ENCODE measurements at places on chromosomes 4 and X.
A peak's percentile ranks its signal among the peaks of the same experiment; 100 is the strongest.

DNA sequence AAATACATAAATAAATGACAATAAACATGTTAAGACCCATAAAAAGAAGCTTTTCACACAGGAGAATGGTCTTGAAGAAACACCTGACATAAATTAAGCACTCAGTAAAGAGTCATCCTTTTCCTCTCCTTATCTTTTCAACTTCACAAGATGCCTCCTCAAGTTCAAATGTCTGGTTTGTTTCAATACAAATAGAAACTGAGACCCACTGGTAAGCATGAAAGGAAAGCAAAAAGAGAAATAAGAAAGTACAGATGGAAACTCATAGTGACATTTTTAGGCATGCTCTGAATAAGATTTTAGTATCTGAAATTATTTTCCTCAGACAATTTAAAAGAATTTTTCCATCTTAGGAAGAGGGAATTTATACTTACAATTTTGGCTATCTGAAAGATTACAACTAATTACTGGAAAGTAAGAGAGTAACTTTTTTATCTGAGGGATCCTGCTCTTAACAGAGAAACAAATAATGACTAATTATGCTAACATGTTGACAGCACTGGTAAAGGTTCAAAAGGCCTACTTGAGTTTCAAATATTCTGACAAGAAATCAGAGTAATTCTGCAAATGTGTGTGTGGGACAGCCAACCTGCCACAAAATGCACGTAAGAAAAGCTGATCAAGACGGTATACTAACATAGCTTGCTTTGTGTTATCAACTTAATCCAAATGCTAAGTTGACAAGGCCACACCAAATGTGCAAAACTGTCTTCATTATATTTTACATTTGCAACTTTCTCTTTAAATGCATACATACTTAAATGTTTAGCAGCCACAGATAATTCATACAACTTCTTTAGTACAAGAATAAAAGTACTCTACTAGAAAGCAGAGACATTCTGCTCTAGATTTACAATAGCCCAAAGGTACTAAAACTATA is 113.0 kb downstream of the IQCM start:
- no peak for DNase-seq

GRCh38 chr4:40292313-40292759 is 42.8 kb upstream of the CHRNA9 start:
- no peak for DNase-seq

DNA sequence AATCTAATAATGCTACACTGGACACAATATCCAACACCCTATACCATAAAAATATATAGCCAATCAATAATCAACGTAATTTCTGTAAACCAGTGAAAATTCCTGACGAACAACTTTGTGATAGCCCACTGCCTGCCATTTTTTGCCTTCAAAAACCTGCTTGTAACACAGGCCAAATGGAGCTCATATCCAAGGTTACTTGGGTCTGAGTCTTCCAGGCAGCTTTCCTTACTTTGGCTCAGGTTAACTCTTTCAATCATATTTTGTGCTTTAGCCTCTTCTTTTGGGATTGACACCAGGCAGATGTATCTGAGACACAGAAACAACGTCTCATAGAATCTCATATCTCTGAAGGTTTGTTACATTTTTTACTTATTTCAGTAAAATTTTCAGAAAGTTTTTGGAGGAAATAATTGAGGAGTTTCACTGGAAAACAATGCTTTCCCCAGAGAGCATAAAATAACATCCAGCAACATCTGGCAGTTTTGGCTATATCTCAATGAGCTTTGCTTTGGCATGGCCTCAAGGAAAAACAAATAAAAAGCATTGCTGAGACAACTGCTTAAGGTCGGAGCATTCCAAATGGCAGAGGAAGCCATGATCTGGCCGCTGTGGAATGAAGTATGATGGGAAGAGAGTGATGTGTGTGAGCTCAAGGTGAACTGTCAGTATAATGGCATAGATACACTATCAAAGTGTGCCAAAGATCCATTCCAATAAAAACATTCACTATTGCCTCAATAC is 162.9 kb upstream of the SPIN4 start:
- DNase-seq, result no peak

GRCh38 chrX:150197388-150197787 is 165.7 kb upstream of the MAMLD1 start:
- DNase-seq, result no peak

DNA sequence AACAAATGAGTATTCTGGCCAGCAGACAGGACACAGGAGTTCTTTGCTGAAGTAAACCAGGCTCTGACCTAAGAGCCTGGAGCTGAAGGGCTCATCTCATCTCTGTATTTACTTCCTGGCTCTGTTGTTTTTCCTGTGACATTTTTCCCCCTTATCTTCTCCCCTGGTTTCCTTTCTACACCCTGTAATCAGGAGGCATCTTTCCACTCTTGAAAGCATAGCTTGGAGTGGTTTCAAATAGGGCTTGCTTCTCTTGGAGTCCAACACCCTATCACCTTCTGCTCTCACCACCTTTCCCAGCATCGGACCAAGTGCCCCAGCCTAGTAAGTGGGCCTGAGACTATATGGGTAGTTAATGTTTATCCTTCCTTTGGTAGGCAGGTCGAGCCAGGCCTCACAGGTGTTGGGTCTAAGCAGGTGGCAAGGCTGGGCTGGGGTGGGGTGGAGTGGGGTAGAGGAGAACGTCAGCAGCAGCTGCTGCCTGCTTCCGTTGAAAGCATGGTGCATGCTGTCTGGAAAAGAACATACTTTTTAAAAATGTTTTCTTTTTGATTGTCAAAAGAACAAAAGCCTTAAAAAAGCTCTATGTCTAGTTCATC is 1.2 kb downstream of the DRP2 start:
- DNase-seq, result no peak

DNA sequence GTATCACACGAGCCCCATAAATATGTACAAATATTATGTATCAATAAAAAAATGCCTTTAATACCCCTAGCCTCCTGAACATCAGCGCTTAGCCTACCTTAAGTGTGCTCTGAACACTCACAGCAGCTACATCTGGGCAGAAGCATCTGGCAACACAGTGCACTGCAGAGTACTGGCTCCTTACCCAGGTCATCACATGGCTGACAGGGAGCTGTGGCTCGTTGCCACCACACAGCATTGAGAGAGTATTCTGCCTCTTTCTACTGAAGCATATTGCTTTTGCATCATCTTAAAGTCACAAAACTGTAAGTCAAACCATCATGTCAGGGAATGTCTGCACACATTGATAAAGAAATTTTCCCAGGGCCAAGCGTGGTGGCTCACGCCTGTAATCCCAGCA is 55.2 kb downstream of the TRIML1 start:
- DNase-seq, result no peak

- no peak for DNase-seq
These were observed 146.6 kb downstream of the AASDH start for GRCh38 chr4:56240554-56241174.

DNA sequence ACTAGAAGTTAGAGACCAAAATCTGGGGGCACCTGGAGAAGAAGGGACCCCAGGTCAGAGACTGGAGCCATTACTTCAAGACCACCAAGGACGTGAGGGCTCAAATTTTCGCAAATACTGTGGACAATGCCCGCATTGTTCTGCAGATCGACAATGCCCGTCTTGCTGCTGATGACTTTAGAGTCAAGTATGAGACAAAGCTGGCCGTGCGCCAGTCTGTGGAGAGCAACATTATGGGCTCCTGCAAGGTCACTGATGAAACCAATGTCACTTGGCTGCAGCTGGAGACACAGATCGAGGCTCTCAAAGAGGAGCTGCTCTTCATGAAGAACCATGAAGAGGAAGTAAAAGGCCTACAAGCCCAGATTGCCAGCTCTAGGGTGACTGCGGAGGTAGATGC is 101.2 kb downstream of the NCAPG start:
- DNase-seq, result no peak

- peak; percentile 18 for DNase-seq
These were observed 93.2 kb downstream of the FAM13A start for GRCh38 chr4:88963817-88964216.

DNA sequence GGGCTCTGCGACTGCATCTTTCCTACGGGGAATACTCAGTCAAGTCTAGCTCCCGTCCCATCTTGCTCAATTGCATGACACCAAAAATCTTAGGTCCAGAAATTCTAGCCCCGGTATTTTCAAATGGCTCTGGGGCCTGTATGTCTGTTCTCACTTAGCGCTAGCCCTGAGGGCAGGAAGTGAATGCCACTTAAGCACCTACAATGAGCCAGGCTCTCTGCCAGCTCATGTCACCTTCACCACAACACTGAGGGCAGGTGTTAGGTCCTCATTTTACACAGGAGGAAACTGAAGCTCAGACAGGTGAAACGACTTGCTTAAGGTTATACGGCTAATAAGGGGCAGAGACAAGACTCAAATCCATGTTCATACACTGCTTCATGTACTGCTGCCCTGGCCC is 282.8 kb downstream of the PPP1R2C start:
- no peak for DNase-seq

GRCh38 chrX:16239211-16239610 is 71.9 kb downstream of the MAGEB17 start:
- no peak for DNase-seq

GRCh38 chr4:124334119-124334518 is 378.4 kb downstream of the ANKRD50 start:
- no peak for DNase-seq

GRCh38 chr4:44725166-44725565 is 1.2 kb downstream of the GNPDA2 start:
- DNase-seq, result no peak

- no peak for DNase-seq
These were observed 8.7 kb upstream of the TIMP1 start for GRCh38 chrX:47573341-47574075.

DNA sequence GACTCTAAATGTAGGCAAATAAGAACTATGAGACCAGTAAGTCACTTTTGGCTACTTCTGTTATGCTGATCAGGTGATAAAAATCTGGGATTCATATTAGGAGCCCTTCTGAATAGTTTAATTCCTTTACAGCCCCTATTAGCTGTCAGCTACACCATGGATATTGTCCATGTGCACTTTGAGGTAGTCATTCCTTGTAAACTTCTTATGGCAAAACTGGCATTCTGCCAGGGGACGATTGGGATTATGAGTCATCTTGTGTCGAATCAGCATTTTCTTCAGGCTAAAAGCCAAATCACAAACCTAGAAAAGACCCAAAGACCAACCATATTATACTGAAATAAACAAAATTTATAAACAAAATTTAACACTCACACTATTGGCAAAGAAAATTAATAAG is 227.6 kb downstream of the PRDM5 start:
- DNase-seq, result no peak

DNA sequence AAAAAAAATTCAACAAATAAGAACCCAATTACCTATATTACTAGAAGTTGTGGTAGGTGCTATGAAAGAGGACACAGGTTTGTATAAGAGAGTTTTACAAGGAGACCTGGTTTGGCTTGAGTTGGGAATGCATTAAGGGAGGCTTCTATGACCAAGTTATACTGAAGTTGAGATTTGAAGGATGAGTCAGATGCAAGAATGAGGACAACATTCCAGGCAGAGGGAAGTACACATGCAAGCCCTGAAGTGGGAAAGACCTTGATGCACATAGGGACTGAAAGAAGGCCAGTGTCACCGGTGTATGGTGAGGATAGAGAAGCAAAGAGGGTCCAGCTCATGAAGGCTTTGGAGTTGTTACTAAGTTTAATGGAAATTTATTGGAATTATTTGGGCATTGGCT is 52.2 kb downstream of the ANK2 start:
- no peak for DNase-seq

DNA sequence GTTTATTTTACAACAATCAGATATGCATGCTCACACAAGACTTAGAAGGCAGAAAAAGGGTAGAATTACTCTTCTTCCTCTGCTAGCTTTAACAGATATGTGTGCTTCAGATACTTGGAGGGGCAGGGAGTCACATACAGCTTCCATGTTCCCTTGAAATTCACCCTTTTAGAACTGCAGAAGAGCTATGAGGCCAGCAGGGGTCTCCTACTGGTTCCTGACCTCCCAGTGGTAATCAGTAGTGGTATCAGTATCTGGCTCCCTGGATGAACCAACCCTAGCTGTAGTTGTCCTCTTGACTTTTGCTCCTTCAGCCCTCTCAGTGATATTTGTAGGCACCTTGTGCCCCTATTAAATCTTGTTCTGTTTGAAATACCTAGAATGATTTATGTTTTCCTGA is 81.5 kb downstream of the RCHY1 start:
- peak; percentile 4 for DNase-seq

DNA sequence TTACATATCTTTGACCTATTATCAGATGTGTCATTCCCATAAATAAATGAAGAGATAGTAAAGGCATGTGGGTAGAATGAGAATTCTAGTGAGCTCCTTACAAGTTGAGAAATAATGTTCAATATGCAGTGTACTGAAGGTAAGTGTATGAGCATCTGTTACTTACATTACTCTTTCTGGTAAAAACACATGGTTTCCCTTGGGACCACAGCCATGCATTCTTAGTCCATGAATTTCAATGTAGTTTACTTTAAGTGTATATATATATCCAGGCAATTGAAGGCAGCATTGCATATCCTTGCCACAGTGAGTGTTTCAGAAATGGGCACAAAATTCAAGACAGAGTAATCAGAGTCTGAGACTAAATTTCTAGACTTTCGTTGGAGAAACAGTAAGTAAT is 277.2 kb downstream of the CXXC4 start:
- DNase-seq, result no peak

DNA sequence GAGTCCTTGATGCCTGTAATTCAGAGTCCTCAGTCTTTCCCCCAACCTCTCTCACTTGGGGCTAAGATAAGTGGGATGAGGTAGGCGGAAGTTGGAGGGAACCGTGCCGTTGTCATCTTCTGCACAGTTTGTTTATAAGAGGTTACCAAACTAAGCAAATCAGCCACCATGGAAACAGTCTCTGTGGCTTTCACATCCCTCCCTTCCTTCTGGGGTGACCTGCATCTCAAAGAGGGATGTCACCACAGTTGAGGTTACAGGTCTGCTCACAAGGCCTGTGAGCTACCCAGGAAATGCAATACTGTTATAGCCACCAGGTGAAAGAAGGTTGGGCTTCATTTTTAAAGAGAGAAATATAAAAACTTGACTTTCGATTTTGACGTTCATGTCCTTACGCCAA is 26.3 kb downstream of the RTL5 start:
- no peak for DNase-seq

DNA sequence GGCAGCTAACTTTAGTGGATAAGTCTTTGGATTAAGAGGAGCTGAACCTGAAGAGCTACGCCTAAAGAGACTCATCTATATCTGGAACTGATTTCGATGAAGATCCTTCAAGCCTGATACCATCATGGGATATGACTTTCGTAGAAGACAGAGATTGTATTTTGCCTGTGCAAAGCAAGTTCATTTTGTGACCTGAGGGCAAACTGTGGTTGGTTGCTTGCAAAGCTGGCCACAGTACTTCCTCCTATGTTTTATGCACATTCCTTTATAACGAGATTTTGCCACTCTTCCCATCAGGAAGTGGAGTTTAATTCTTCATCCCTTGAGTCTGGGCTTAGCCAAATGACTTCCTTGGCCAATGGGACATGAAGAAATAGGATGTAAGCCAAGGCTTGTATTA is 519.3 kb upstream of the NR3C2 start:
- no peak for DNase-seq

GRCh38 chr4:57098941-57099340 is 11.2 kb downstream of the IGFBP7 start:
- no peak for DNase-seq
